Iris pigment epithelial cell (primary cell): ENCODE measurements at places on chromosomes 12 and 14.

DNA sequence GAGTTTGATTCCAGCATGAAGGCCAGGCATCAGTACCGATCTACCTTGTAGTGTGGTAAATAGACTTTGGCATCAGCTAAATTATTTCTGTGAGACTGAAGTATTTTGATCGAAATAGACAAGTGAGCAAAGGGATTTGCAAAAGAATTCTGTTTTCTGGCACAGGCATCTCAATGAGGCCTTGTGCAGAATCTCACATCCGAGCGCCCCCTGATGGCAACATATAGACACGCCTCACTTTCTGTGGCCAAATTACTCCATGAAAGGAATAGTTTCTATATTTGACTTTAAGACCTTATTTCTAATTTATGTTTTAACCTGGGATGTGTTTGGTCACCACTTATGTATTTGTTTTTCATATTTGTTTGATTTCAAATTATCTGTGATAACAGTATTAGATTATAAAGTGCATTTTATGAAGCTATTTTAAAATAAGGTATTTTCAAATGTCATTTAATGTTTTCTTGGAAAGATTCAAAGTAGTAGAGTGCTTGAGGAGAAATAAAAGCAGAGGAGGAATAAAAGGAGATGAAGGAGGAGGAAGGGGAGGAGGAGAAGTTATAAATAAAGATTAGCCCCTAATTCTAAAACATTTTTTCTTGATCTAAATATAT is 731.9 kb downstream of the NRXN3 start:
- peak; percentile 61 for DNase-seq

DNA sequence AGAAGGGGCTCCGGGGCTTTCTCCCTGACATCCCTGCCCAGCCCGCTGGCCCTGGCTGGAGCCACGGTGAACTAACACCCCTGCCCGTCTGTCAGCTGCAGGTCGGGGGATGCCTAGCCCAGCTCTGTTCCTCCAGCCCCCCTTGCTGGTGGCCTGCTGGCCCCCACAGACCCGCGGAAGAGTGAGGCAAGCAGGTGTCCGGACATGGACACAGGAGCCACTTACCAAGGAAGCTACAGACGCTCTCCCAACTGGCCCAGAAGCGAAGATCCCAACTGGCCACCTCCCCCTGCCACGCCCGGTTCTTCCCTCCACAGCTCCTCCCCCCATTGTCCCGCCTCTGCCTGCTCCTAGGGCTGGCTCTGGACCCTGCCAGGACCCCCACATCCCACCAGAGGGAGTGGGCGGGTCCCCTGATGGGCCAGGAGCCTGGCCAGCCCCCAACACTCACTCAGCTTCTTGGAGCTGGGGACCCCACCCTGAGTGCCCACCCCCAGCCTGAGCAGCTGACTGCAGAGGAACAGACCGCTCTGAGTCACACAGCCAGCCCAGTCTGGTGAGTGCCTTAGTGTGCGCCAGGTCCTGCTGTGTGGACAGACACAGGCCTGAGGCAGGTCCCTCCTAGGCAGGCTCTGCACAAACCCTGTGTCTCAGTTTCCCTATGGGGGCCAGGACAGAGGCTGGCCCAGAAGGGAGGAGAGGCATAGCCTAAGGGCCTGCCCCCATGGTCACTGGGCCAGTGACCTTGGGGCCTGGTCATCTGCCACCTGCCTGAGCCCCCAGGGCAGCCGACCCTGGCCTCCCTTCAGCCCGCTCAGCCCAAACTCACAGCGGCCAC is 7.7 kb downstream of the AHNAK2 start:
- peak; percentile 89 for DNase-seq

- no peak for DNase-seq
Measured at GRCh38 chr14:104519721-104520120, 59.8 kb upstream of the C14orf180 start.

DNA sequence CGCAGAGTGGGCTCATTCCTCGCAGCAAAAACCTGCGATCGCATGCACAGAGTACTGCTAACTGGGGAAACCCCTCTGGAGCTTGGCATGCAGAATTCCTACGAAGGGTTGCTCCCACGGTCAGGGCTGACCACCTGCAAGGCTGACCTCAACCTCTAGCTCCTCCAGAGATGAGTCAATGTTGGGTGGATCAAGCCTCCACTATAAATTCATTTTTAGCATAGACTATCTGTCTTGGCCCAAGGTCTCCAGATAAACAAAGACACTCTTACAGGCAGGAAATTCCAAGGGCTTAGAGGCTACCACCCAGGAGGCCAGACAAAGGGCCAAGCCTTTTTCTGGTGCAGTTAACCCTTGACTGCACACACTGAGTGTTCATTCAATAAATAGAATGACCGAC is 296.5 kb downstream of the TMEM132D start:
- DNase-seq = peak; percentile 90

GRCh38 chr12:113297214-113297587 is 37.7 kb downstream of the SLC8B1 start:
- no peak for DNase-seq

DNA sequence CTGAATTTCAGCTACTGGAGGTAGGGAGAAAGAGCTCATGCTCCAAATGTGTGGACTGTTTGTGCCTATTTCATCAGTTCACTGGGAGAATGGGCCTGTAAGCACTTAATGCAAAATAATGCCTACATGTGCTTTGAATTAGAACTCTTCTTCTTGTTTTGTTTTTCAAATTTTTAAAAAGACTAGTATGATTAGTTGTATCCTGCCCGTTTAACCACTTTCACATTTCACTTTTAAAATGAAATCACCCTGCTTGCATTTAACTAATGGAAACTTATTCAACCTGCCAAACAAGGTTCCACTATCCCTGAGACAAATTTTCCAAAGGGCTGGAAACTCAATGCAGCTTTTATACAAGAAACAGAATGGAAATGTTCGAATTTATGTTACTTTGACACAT is 79.7 kb downstream of the SAMD4A start:
- no peak for DNase-seq

DNA sequence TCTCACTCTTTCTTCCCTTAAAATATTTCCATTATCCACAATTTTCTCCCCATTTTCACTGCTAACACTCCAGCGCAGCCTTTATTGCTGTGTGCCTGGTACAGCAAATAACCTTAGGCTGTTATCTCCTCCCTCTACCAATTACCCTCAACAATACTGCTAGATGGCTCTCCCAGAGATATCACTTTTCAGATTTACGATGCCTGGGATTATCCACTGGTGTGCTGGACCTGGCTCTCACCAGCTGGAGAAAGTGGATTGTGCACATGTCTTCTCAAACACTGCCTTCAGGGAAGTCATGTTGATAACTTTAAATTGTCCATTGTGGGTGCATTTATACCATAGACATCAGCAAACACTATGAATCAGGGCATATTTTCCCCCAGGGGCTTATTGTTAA is 101.9 kb upstream of the ADAMTS20 start:
- no peak for DNase-seq

DNA sequence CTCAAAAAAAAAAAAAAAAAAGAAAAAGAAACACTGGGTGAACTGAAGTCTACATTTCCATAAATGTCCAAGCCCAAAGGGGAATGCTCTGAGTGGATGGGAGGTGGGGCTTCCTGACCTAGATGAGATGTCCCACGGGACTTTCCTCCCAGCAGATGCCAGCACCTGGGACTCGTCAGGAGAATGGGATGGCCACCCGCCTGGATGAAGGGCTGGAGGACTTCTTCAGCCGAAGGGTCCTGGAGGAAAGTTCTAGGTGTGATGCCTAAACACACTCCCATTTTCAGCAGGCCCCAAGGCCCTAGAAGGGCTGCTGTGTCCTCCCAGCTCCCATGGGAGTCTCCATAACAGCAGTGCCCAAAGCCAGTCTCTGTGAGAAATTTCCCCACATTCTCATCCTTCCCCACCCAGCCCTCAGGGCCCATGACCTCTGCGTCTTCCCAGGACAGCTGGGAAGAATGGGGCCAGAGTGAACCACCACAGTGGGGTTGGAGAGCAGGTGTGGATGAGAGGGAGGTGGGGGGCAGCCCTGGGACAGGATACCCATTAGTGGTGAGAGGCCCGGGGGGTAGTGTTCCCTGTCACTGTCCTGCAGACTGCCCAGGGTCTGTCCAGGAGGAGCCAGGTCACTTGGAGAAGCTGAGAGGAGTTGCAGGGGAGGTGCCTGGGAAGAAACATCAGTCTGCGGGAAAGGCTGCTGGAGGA is 7.1 kb upstream of the CPNE6 start:
- DNase-seq = no peak

DNA sequence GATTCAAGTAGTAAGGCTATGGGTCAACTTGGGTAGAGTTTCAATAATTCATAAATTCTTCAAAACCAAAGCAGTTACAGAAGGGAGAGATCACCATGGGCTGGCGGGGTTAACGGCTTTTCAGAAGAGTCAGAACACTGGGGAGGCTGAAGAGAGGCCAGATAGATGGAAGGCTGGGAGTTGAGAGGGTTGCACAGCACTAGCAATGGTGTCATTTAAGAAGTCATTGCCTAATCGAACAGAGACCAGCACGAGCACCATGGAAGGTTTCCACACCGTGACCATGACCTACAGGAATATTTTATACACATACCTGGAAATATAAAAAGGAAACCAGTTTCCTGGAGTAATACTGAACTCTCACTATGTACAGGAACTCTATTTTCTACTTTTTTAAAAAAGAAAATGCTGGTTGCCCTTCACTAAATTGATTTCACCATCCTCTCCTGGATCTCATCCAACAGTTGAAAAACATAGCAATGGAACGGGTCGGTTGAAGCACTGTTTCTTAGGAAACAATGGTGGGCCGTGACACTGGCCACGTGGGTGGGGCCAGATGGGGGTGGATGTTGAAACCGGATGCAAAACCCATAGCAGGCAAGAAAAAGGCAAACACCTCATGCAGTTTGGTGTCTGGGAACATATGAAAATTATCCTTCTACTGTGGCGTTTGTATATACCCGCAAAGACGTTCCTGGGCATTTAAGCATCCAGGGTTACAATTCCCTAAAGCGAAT is 38.0 kb upstream of the RIN3 start:
- peak; percentile 92 for DNase-seq

DNA sequence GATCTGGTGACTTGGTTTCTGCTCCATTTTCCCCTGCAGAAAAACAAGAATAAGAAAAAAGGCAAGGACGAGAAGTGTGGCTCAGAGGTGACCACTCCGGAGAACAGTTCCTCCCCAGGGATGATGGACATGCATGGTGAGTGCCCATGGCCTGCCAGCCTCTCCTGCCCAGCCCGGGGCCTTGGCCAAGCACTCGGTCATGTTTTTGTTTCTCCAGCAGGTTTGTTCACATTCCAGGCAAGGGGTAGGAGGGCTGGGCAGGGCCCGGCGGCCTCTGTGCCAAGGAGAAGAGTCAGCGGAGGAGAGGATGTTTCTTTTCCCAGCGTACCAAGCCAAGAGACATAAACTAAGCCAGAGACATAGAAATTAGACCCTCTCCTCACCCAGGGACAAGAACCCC is 13.6 kb downstream of the BCL7A start:
- DNase-seq = no peak

DNA sequence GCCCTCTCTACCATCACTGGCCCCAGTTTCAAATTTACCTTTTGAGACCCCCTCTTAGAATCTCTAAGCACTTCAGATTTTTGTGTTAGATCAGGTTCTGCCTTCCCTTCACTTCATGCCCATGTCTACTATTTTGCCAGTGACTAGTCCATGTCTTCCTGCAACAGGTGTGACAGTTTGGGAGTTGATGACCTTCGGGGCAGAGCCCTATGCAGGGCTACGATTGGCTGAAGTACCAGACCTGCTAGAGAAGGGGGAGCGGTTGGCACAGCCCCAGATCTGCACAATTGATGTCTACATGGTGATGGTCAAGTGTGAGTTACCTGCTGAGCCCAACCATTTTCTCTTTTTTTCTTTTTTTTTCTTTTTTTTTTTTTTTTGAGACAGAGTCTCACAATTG is 5.8 kb upstream of the PA2G4 start:
- DNase-seq = no peak

- DNase-seq = no peak
Measured at GRCh38 chr14:77228056-77228455, 43.0 kb downstream of the NGB start.

DNA sequence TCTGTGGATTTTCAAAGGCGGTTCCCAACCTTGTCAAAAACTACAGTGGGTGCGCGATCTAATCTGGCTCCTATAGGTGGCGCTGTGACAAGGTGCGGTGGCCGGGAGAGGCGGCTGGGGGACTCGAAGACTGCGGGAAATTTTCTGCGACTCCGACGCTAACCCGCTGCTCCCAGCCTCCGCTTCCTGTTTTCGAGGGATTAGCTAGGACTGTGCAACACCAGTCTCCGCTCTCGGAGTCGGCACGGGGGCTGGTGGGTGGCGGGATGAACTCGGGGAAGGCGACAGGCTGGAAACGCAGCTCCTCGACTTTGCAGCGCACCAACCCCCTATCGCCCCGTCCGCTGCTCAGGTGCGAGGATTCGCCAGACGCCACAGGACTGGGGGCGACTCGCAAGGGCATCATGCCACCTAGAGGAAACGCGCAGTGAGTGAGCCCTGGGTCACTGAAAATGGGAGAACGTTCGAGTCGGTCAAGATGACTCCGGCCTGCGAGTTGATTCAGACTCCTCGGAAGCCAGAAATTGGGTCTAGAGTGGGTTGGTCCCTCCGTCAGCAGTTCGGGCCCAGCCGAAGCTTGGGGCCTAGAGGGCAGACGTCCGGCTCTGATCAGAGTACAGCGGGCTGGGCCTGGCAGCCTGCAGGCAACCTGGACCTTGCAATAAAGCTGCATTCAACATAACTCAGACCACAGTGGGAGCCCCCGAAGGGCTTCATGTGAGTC is 5.5 kb upstream of the PAX9 start:
- no peak for DNase-seq

- DNase-seq = no peak
Measured at GRCh38 chr14:91654836-91655235, 77.0 kb downstream of the CATSPERB start.

DNA sequence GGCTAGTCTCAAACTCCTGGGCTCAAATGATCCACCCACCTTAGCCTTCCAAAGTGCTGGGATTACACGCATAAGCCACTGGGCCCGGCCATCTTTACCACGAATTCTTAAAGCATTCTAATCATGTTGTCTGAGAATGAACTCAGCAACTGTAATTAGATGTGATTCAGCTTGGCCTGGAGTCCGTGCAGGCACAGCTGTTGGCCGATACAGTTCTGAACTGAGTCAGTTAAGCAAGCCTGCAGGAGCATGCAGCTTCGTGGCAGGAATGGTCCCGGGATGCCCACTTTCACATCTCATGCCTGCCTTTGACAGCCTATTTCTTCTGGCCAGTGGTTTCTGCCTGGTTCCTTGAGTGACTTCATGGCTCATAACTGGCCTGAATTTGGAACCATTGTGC is 194.1 kb downstream of the ANO6 start:
- peak; percentile 58 for DNase-seq

GRCh38 chr12:25713264-25713663 is 160.2 kb upstream of the LMNTD1 start:
- DNase-seq = no peak

GRCh38 chr14:24231263-24232120 is 675 bp downstream of the NEDD8 start:
- peak; percentile 21 for DNase-seq

DNA sequence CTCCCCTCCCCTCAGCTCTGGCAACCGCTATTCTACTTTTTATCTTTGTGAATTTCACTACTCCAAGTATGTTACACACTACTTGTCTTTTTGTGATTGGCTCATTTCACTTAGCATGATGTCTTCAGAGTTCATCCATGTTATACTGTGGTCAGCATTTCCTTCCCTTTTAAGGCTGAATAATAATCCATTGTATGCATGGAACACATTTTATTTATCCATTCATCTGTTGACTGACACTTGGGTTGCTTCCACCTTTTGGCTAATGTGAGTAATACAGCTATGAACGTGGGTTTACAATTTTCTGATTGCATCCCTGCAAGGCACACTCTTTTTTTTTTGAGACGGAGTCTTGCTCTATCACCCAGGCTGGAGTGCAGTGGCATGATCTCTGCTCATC is 53.0 kb upstream of the FUT8 start:
- DNase-seq = peak; percentile 76

GRCh38 chr12:58554522-58555157 is 365.7 kb downstream of the LRIG3 start:
- no peak for DNase-seq
